ENCODE measurements at places on chromosomes 12 and 14.
A peak's percentile ranks its signal among the peaks of the same experiment; 100 is the strongest.

DNA sequence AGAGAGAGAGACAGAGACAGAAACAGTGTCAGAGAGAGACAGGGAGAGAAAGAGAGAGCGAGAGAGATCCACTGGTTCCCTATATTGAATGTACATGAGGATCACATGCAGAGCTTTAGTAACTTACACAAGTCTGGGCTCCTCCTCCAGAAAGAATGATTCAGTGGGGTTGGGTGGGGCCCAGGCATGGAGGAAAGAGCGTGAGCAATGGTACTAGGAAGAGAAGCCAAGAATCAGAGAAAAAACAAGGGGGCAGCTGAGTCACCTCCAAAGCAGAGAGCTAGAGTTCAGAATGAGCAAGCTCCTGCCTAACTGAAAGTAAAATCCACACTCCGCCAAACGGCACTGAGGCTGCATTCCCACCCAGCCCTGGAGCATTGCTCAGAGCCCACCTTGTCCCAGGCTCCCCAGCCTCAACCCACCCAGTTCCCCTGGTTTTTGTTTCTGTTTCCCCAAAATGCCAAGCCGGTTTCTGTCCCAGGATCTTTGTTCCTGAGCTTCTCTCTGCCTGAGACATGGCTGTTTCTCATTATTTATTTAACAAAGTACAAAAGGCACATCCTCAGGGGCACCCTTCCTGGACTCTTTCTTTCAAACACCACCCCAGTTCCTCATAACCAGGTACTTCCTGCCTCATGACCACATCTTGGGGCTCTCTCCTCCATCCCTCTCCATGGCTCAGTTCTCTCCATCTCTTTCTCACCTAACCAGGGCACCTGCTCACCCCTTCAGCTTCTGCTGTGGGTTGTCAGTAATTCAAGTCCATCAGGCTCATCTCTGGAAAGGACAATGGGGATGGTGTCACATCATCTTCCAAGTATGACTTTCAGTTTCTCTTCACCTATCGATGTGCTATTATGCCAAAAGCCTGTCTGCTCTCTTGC, 670.3 kb upstream of the TBX3 start:
- no peak for DNase-seq

GRCh38 chr14:79649856-79650255, 561.4 kb downstream of the DIO2 start:
- DNase-seq, result no peak

- no peak for DNase-seq
These were observed 84.7 kb downstream of the HECTD1 start for GRCh38 chr14:31122921-31123320.

DNA sequence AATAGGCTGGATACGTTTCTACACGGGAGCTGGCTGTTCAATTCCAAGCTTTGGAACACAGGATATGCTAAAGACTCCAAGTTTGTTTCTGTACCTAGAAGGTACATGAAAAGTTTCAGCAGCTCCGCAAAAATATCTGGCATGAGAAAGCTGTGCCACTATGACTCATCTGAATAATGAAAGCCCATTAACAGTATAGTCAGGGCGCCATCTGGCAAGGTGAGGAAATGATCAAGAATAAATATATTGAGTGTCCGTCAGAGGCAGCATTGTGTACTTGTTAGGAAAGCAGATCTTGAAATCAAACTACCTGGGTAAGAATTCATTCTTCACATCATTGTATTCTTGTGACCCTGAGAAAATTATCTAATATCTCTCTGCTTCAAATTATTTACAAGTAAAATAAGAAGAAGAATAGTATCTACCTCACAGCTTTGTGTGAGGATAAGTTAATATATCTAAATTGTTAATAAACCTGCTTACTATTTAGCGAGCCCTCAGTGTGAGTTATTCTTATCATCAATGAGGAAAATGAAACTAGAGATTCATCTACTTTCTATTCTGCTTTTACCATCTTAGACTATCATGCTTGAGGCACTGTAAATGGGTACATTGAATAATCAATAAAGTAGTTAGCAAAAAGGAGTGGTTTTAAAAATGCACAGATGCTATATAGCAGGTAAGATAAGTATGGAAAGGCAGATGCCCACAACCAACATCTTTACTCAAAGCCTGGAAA, 53.5 kb downstream of the FSCB start:
- peak; percentile 57 for DNase-seq

DNA sequence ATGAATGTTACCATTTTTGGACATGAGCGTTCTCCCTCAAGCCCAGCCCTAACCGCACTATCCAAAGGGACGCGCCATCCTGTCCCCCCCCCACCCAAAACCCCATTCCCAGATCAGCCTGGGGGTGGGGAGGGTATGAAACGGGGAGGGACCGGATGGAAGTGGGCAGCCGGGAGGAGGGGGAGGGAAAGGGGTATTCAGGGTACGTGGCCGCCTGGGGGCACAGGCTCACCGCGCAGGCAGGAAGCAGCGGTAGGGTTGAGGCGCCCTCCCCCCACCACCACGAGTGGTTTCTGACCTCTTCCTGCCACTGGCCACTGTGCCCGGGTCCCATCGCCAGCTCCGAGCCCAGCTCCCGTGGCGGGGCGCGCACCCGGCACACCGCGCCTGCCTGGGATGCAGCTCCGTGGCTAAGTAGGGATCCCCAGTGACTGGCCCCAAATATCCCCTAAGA, 1.4 kb downstream of the ACTN1 start:
- DNase-seq, result no peak

- no peak for DNase-seq
These were observed 51.0 kb downstream of the PAH start for GRCh38 chr12:102865821-102866615.

GRCh38 chr12:62006076-62006732, 254.0 kb upstream of the USP15 start:
- peak; percentile 14 for DNase-seq

GRCh38 chr12:3713483-3713882, 39.4 kb downstream of the CRACR2A start:
- no peak for DNase-seq

- no peak for DNase-seq
These were observed 328.7 kb downstream of the DPF3 start for GRCh38 chr14:72565149-72565559.

- no peak for DNase-seq
These were observed 1.2 kb downstream of the ADAMTS20 start for GRCh38 chr12:43550831-43551271.

DNA sequence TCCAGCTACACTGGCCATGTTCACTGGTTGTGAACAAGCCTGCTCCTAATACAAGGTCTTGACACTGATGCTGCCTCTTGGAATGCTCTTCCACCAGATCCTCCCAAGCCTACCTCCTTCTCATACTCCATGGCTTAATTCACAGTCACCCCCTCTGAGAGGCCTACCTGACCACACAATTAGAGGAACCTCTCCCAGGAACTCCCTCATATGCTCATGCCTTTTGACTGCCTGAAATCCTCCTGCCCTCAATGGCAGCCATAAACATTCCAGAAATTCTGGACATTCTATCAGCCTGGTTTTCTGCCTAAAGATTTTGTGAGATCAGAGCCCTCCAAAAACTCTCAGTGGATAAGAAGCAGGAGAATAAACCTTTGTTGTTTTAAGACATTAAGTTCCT, 340.2 kb downstream of the C12orf75 start:
- no peak for DNase-seq

DNA sequence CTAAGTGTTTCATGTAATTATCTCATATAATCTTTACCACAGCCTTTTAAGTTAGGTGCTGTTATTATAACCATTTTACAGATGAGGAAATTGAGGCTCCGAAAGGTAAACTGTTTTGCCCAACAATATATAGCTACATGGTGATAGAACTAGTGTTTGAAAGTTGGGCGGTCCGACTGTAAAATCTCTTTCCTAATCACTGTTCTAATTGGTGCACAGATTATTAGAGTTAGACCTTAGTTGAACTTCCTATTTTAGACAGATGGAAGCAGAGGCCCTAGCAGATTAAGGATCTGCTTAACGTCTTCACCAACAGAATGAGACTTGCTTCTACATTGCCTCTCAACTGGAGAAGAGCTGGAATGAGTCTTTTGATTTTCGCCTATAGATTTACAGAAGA, 30.0 kb upstream of the DUSP6 start:
- DNase-seq, result no peak

- no peak for DNase-seq
These were observed 75.5 kb upstream of the DCD start for GRCh38 chr12:54723379-54724256.

- DNase-seq, result no peak
These were observed 152.0 kb downstream of the KCNA5 start for GRCh38 chr12:5195691-5196090.

DNA sequence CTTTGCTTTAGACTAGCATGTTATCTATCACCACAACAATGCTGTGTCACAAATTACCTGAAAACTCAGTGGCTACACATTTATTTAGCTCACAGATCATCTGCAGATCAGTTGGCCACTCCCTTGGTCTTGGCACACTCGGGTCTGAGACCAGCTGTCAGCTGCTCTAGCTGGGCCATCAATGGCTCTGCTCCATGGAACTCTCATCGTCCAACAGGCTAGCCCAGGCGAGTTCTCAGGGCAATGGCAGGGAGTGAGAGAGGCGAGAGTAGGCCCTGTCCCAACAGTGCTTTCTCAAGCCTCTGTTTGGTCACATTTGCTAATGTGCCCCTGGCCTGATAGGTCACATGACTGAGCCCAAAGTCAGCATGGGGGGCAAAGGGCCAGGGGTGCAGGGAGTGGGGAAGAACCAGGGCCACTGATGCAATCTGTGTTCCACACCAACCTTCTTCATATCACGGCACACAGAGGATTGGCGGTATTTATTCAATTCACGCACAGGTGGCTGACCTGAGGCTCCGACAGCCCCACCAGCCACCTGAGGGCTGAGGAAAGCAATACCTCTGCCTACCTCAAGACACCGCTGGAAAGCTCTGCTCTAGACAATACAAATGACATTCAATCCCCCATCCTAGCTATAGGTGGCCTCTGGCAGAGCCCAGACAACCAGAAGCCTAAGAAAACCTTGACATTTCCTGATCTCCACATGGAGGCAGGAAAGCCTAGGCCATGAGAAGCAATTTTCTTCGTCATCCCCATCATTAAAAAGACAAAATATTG, 82.5 kb downstream of the NT5DC3 start:
- DNase-seq, result no peak

DNA sequence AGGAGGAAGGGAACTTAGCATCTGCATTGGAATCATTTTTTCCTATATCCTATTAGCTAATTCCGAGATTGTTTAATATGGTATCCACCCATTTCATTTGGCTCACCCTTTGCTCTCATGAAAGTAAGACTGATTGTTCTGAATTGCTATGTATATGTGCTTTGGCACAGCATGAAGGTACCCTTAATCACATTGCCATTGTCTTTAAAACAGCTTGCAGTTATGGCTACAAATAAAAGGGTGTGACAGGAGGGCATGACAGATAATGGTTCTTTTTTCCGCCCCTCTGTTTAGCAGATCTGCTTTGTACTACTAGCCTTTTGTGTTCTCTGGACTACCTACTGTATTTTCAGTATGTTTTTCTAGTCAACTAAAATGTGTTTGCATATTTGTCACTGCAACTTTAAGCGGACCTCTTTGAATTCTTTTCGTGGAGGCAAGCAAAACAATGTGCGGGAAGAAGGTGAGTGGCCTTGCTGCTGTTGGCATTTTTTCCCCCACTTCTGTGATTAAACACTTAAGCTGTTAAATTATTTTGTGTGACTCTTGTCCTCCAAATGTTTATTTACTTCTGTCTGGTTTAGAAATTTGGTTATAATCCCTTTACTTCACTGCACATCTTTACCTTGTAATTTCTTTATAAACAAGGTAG, 35.8 kb downstream of the FBXO34 start:
- DNase-seq, result no peak

- no peak for DNase-seq
These were observed 64.2 kb downstream of the RASSF3 start for GRCh38 chr12:64674367-64674922.

DNA sequence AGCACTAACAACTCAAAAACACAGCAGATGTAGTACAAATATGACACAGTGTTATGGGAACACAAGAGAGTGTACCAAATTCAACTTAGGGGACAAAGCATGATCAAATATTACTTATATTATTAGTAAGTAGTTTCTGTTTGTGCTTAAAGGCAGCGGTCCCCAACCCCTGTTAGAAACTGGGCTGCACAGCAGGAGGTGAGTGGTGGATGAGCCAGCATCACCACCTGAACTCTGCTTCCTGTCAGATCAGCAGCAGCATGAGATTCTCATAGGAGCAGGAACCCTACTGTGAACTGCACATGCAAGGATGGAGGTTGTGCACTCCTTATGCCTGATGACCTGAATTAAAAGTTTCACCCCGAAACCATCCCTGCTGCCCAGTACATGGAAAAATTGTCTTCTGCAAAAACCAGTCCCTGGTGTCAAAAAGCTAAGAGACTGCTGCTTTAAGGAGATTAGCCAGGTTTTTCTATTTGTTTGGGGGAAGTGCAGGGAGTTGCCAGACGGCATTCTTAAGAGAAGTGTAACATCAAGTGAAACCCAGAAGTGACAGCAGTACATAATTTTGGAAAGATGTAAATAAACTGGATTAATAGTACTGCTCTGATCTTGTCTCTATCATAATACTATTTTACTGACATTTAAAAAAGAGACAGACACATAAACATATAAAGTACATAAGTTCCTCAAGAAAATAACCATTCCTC, 26.7 kb downstream of the GTF2A1 start:
- no peak for DNase-seq

DNA sequence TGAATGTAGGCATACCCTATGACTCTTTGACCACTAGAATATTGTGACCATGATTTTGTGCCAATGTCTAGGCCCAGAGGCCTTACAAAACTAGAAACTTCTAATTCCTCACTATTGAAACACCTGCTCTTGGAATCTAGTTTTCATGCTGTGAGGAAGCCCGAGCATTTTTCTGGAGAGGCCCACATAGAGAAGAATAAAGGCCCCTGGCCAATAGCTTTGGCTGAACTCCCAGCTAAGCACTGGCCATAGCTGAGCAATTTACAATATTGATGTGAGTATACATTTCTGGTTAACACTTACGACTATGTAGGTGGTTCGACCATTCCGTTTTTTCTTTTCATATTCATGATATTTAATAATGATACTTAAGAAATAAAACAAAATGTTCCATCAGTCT, 190.3 kb downstream of the KCNH5 start:
- DNase-seq, result no peak

DNA sequence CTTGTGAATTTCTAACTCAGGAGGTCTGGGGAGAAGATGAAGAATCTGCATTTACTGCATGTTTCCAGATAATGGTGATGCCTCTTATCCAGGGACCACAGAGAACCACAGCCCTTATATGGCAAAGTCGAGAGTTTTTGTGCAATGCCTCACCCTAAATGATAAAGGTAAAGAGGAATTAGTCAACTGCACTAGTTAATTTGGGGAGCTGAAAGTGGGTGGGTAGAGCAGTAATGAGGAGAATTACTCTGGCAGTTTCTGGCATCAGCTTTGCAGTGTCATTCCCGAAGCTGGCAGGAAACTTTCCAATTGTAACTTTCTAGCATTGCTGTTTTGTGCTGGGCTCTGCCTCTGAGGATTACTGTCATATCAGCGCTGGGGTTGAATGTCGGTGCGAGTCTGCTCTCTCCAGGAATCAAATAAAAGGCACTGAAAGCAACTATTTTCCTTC, 10.3 kb downstream of the EGLN3 start:
- no peak for DNase-seq

- DNase-seq, result no peak
These were observed 103.4 kb upstream of the MAP1LC3B2 start for GRCh38 chr12:116455540-116456329.
